ENCODE measurements at places on chromosomes 13 and 19.

- DNase-seq = no peak
These were observed 31.2 kb downstream of the CEBPG start for GRCh38 chr19:33404506-33405253.

DNA sequence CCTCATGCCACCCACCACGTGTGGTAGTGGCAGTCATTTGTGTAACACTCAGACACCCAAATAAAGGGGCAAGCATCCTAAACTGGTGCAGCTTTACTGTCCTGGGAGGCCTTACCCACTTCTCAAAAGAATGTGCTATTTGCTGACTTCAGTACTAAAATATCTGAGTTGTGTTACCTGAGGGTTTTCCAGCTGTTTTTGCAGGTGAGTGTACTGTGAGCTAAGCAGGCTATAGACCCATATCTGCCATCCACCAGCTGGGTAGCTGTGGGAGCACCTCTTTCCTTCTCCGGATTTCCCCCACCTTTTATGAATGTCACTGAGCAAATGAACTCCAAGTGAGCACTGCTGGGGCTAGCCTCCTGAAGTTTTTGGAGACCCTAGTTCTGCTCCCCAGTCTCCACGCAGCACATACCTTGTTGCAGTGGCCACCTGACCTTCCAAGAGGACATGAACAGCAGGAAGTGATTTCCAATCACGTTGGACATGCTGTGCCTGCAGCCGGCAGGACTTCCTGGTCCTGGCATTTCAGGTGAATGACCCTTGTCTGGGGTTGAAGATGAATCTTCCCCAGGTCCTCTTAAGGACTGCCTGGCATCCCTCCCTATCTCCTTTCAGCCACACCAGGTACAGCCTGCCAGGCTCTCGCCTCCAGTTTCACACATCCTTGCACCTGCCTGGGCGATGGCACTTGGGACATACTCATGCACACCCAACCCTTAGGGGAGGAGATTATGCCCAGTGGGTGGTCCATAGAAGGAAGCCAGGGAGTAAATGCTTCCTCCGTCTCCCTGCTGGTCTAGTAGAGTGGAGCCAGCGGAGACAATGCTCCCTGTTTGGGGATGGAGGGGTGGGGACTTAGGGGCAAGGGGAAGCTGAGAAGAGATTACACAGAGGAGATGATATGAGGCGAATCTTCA is 109.5 kb upstream of the SPATA13 start:
- no peak for DNase-seq

DNA sequence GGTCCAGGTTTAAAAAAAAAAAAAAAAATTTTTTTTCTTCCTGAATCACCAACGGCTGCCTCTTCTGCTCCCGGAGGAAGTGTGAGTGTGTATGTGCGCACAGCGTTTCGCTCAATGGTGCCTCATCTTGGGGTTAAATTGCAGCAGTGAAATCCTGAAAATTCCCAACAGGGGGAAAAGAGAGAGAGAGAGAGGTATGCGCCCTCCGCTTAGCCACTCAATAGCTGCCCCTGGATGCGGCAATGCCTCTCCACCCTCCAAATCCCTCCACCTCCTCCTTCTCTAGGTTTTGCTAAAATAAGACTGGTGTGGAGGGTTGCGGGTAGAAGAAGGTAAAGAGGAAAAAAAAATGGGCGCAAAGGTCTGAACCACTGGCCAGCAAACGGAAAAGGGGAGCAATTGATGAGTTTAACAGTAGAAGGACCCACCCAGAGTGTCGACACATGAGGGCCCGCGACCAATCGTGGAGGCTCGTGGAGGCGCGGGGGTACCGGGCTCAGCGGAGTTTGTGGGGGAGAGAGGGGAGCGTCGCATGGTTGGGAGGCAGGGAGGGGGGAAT is 853 bp upstream of the CACNA1A start:
- DNase-seq = no peak

DNA sequence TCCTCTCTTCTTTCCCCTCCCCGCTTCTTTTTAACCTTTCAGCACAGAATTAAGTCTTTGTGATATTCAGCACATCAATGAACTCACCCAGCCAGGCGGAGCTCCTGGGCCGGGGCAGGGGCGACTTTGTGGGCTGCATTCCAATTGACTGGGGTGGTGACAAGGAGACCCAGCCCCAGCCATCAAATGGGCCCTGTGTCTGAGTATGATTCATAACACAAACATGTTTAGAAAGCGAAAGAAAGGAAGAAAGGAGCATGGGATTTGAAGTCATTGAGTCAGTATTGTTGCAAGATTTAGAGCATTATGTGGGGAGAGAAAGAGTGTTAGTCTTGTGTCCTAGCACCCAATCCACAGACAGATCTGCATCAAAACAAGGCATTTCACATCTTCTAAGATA is 185.3 kb downstream of the LHFPL6 start:
- DNase-seq = no peak

DNA sequence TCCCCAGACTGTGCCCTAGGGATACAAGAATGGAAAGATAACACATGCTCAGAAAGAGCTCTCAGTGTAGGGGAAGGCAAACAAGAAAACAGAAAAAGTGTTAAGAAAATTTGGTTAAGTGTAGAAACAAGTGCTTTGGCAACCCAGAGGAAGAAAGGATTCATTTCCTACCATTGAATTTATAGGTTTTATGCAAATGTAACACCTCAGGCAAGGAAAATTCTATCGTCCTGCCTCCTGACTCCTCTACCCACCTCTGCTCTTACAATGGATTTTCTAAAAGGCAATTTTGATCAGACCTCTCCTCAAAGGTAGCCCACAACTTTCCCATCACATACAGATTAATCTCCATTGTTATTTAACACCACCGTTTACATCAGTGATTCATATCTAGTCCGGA is 298.7 kb downstream of the RFC3 start:
- no peak for DNase-seq

DNA sequence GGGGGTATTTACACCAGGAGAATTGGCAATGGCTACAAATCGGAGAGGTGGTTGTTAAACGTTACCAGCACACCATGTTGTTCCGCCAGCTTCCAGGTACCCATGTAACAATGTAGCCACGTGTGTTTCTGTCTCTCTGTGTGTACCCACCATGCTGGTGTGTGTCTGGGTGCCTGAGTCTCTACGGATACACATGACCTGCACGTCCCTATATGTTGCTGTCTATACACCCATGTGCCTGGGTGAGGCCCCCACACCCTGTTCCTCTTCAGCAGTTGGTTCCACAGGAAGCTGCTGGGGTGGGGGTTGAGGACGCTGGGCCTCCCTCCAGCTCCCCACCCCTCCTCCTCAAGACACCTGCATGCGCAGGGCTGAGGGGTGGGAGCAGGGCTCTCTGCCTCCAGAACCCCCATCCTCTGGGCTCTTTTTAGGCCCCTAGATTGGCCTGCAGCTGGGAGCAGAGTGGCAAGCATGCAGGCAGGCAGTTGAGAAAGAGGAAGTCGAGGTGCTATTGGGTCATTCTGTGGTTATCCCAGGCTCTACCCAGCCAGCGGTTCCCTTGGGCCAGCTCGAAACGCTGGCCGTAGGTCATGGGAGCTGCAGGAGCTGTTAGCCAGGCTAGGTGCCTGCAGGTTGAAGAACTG is at the start of gene ARHGEF18:
TSS of gene ARHGEF18 (plus strand) at position 351 of the 644 bp plus-strand sequence. CDS start 13,954 bp downstream, outside the sequence.
- DNase-seq = no peak

DNA sequence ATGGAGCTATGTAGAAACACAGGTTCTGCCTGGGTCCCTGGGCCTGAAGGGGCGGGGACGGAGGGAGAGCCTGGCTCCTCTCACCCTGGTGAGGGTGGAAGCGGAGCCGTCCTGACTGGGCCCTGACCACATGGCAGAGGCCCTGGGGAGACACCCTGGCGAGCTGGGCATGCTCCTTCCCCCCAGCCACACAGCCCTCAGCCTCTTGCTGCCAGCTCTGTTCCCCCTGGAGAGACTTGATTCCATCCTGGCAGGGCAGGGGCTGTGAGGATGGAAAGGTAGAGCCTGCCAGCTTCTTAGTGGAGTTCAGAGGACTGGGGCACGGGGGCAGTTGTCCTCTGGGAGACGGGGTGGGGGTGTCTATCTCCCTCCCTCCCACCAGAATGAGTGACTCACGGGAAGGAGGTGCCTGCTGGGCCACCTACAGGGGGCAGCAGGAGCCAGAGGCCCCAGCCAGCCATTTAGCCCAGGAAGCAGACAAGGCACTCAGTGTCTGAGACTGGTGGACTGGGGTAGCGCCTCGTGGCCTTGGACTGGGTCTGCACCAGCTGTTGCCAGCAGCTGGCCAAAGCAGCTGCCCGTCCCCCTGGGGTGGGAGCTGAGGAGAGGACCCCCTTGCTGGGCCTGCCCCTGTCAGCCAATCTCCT is 22.8 kb upstream of the RNF17 start:
- no peak for DNase-seq

GRCh38 chr13:110137680-110138009 is 169.3 kb downstream of the COL4A1 start:
- no peak for DNase-seq

GRCh38 chr13:98575904-98576199 is 1.1 kb downstream of the STK24 start:
- DNase-seq = no peak

GRCh38 chr13:42275506-42275905 is 3.6 kb downstream of the AKAP11 start:
- DNase-seq = no peak

DNA sequence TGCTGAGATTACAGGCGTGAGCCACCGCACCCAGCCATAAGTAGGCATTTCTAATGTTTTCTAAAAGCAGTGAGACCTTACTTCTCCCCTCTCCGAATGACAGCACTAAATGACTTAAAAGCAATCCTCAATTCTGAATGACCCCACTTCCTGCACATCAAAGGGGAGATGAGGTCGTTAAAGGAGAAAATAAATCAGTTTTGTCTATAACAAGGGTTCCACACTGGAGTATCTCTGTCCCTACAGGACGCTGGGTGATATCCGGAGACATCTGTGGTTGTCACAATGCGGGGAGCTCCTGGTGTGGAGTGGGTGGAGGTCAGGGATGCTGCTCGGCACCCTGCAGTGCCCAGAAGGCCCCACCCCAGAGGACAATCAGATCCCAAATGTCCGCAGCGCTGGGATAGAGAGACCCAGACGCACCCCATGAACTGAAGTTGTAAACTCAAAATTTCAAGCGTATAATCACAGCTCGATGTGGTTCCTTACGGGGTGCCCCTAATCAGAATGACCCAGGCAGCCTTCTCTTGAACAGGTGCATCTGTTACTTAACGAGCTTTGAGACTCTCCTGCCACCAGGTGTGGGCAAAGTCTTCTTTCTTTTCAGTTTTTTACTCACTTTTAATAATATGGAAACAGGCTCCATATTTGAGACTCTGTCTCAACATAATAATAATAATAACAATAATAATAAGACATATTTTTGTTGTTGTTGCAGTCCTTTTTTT is 2.9 kb downstream of the GNG7 start:
- no peak for DNase-seq

GRCh38 chr19:39411081-39411831 is 1.2 kb upstream of the PLEKHG2 start:
- no peak for DNase-seq

DNA sequence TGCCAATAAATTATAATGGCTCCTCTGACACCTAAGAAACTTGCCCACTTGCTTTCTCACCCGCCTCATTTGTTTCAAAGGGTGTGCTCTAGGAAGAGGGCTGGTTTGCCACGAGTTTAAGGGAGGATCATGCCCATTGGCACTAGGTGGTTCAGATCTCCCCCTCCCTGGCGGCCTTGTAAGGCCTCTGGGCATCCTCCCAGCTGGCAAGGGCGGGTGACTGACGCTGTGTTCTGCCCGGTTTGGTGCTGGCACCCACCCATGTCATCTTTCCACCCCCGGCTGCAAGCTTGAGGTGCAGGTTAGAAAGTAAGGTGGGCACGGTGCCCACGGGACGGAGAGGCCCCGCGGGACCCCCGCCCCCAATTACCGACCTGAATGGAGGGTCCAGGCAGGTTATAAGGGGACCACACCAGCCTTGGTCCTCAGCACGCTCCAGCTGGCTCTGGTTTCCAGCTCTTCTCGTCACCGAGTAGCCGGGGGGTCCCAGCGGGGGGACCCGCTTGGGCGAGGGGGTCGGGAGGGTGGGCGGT is 90.4 kb downstream of the PTPRS start:
- peak; percentile 66 for DNase-seq

GRCh38 chr19:14840206-14840605 is 5.2 kb upstream of the OR7A5 start:
- no peak for DNase-seq

DNA sequence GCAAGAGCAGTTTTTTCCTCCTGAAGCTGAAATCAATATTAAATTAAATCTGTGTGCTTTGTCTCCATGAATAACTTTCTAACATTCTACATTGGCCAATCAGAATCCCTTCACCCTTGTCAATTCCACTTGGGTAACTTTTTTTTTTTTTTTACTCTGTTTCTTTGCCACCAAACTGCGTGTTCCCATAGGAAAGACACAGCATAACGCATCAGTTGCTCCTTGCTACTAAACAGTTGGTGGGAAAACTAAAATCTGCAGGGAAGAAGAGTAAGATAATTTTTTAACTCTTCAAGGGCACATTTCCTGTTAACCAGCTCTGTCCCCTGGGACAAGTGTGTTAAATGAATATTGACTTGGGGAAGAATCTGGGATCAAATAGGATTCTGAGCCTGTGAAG is 113.3 kb upstream of the SERP2 start:
- DNase-seq = no peak

- no peak for DNase-seq
These were observed at the start of gene ADGRE3 for GRCh38 chr19:14674764-14675163. Gene ADGRE3, minus strand, starts transcription at chr19:14674844. Its CDS starts 74 bp downstream, at chr19:14674770.

DNA sequence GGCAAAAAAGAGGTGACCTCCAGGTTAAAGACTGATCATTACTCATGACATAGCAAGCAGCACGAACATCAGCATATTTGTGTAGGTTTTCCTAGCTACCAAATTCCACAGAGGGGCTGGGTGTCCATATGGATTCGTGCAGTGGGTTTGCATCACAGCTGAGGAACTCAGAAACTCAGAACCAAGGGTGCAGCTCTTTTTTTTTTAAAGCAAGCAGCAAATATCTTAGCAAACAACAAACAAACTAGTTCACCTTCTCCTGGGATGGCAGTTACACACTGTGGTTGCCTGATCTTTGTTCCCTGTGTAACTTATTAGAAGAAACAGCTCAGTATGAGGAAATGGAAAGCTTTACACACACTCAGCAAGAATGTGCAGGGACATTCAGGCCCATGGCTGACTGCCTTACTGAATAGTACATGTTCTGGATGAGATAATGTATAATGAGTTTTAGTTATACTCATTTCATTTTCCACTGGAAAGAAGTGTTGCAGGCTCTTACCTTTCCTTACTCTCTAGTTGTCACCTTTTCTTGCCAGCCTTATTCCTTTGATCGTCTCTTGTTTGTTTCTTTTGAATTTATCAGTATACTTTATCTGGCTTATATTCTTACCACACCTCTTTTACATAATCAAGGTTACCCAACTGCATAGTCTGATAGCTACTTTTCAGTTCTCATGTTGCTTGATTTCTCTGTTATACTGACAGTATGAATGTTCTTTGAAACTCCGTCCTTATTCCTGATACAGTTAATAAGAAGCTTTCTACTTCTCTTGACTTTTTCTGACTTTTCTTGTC is 4.3 kb downstream of the NDFIP2 start:
- no peak for DNase-seq

GRCh38 chr19:42433503-42434260 is 6.5 kb upstream of the LIPE start:
- no peak for DNase-seq

- no peak for DNase-seq
These were observed 666 bp downstream of the POMP start for GRCh38 chr13:28659621-28659970.
